Ovary (tissue), 10 donors: ENCODE measurements at places on chromosomes 11 and 22. TPM values are rescaled to one million over a fixed set of nuclear protein-coding genes. Genes with fewer than 3 reads are reported as not detected.

Gene OR51I1
- not detected for polyA plus RNA-seq

GRCh38 chr22:19463491-19464469, 15.2 kb downstream of the UFD1 start:
- H3K4me1 ChIP-seq, result no peaks in the 10 kb centered on the region
- no peaks in the 10 kb centered on the region for H3K36me3 ChIP-seq
- no peaks in the 10 kb centered on the region for H3K27me3 ChIP-seq
- H3K4me3 ChIP-seq, result no peak overlapping the region
- no peak overlapping the region for H3K27ac ChIP-seq

DNA sequence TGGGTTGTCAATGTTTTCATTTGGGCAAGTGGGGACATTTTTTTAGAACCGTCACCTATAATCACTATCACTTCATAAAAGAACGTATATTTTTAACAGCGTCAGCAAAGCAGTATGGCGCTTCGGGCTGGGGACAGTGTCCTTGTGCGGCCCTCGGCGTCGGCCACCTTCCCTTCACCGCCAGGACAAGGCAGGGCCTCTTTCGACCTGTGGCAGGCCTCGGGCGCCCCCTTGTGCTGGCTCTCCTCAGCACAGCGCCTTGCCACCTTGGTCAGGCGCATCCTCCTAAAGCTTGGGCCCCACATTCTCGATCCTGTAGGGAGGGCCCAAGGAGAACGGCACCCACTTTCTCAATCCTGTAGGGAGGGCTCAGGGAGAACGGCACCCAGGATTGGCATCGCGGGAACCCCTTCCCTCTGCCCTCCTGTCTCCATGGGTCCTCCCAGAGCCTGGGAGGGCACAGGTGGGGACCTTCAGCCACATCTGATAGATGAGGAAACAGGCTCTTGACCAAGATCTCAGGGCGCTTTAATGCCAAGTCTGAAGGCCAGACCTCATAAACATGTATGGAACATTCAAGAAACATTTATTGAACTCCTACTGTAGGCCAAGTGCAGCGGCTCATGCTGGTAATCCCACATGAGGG, 11.5 kb upstream of the FADD start:
- no peaks in the 10 kb centered on the region for H3K27me3 ChIP-seq
- H3K27ac ChIP-seq, result no peak overlapping the region

Gene CCDC86
- 10.5 TPM for polyA plus RNA-seq

- H3K36me3 ChIP-seq, result no peaks in the 10 kb centered on the region
- no peaks in the 10 kb centered on the region for H3K4me1 ChIP-seq
- H3K27me3 ChIP-seq, result no peaks in the 10 kb centered on the region
- no peak overlapping the region for H3K27ac ChIP-seq
These were observed 38.6 kb upstream of the PTH start for GRCh38 chr11:13534358-13534757.

GRCh38 chr22:48749555-48750227, 1078.0 kb downstream of the BRD1 start:
- H3K4me1 ChIP-seq, result no peaks in the 10 kb centered on the region
- H3K27ac ChIP-seq, result no peak overlapping the region
- H3K36me3 ChIP-seq, result no peaks in the 10 kb centered on the region
- no peak for DNase-seq
